Tongue (tissue), 3 donors: ENCODE measurements at places on chromosomes 2 and 18. TPM values are rescaled to one million over a fixed set of nuclear protein-coding genes. Genes with fewer than 3 reads are reported as not detected.

TGFA gene
- total RNA-seq: 6.3 TPM

NEU2 gene
- not detected for total RNA-seq

ZNF396 gene
- total RNA-seq: 1.5 TPM

ASB18 gene
- total RNA-seq: 3.5 TPM

MEP1B gene
- total RNA-seq: 0.10 TPM

PIEZO2 gene
- total RNA-seq: 27.7 TPM

IHH gene
- total RNA-seq: not detected

ANKRD30BL gene
- 0.31 TPM for total RNA-seq

DNA sequence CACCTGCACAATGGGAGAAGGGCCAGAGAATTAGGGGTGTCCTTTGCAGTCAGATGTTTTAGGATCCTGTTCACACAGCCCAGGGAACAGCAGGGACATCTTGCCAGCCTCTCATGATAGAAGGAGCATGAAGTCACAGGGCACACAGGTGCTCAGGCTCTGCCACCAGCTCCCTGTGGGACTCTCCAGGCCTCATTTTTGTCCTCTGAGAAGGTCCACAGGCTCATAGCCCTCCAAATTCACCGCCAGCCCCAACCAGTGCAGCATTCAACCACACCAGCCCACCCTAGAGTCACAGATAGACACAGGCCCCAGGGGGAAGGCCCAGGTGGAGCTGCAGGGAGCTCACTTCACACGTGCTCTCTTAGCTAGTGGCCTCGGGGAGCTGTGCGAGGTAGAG, 391.7 kb downstream of the TNS1 start:
- DNase-seq: no peak

DNA sequence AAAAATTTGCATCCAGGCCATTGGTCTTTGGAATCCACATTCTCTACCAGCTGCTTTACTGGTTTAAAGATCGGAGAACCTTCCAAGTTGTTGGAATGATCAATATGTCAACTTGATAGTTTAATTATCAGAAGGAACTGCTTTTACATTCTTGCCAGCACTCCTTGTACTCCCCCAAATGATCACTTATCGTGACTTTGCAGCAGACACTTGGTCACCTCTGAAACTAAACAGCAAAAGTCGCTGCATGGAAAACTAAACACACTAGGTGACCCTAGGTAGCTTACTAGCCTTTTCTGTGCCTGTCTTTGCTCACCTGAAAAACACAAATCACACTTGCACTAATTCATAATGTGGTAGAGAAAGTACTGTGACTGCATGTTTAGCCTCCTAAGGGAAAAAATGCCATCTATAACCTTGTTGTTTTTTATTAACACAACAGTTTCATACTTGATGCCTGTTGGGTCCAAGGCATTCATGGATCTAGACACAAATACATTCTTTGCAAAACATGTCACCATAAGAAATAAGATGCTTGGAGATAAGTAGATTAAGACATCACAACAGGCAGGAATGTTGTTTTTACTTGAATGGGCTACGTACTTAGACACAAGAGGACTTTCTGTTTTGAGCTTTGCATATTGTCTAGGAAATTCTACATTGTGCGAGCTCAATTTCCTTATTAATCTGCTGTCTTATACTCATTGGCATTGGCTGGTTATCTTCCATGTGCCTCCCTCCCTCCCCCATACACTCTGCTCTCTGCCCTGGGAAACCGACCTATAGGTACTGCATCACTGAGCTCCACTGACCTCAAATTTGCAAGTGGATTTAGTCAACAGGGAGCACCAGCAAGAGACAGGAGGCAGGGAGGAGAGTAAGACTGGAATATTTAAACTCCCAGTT, 219.1 kb upstream of the STK17B start:
- no peak for DNase-seq

GRCh38 chr18:55343396-55344073, 244.5 kb downstream of the TCF4 start:
- DNase-seq: peak; percentile 71

DNA sequence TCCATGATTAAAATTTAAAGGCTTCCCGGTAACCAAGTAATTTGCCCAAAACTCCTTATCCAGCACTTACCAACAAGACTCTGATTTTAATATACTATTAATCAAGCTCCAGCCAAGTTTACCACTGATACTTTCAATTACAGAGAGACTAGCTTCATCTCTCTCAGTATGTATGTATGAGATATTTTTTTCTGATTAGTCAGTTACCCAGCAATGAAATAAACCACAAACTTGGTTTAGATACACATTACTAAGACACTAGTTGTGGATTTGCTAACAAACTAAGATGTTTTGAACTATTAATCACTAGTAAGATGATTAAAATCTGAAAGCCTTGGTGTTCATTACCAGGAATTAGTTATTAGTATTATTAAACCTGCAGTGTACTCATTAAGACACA, 1272.2 kb upstream of the ACVR2A start:
- DNase-seq: no peak

- DNase-seq: peak; percentile 78
Observed at GRCh38 chr2:48048476-48049171, 142.3 kb upstream of the FBXO11 start.

DNA sequence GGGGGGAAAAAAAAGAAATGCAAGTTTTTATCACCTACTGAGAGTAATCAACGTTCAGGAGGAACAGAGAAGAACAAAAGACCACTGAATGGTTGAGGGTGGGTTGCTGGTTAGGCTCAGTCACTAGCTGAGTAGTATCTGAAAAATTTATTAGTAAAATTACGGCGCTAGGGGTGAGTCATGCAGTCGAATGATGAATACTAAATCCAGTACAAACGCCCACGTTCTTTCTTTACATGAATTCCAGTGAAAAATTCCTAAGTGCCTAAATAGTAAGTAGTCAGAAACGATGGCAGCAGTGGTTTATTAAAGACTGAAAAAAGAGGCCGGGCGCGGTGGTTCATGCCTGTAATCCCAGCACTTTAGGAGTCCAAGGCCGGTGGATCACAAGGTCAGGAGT, 52.0 kb downstream of the TEKT4 start:
- DNase-seq: no peak

GRCh38 chr2:174535757-174536703, 49.2 kb upstream of the GPR155 start:
- peak; percentile 41 for DNase-seq

GRCh38 chr2:11102466-11102865, 52.8 kb upstream of the SLC66A3 start:
- DNase-seq: no peak

DNA sequence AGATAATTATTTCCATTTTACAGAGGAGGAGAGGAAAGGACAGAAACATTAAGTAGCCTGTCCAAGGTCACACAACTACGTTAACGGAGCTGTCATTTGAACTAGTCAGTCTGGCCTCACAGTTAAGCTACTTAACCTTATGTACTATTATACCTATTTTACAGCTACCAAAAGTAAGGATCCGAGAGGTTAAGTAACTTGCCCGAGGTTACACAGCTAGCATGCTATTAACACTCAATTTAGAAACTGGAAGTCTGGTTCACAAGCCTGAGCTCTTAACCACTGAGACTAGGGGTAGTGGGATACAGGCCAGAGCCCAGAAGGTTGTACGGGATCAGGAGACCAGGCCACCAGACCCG, 476 bp downstream of the GLB1L start:
- DNase-seq: no peak

GRCh38 chr2:160996584-160996983, 163.6 kb upstream of the TANK start:
- no peak for DNase-seq

DNA sequence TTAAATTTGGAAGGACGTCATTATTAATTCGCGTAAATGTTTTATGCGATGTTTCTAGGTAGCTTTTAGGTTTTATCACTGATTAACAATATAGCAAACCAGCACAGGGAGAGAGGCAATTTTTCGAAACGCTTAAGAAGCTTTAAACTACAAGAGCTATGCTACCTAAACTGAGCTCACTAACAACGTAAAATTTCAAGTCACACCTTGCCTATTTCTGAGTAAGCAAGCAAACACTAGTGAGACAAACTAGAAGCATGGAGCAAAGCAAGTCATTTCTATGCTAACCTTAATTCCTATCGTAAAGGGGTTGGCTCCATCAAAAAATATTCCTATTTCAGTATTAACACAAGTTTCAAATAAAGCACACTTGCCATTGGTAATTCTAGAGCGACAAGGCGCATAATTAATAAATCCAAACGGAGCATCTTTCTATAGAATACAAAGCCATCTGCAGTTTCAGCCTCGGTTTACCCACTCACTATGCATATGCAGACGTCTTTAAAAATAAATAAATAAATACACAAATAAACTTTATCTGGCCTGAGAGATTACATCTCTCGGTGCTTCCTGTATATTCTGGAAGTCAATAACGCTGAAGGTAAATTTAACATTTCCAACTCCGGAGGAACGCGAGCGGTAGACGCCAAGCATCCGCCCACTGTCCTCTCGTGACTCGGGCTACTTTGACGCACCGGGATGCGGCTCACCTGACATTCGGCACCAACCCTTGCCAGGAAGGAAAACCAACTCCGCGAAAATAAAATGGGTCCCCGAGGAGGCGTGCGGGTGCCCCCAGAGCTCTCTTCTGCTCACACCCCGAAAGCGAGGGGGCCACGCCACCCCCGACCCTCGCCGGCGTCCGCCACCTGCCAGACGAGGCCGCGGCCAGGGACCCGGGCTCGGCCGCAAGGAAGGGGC, 947 bp downstream of the ITSN2 start:
- peak; percentile 54 for DNase-seq

- no peak for DNase-seq
Observed at GRCh38 chr2:226888971-226889370, 53.1 kb downstream of the RHBDD1 start.

- no peak for DNase-seq
Observed at GRCh38 chr18:31438402-31438801, 9.1 kb upstream of the DSG3 start.

DNA sequence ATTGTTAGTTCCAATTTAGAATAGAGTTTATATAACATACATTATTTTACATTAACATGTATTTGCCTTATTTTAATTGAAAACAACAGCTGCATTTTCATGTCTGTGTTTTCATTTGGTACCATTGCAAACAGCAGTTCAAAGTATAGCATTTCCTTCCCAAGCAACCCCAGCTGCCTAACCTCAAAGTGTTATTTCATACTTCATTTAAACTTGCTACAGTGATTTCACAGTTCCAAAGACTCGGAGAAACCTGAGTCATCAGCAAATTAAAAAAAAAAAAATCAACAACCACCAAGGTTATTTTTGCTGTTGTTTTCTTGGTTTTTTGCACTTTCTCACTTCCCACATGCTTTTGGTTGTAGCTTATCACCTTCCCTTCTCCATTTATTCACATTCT, 236.5 kb upstream of the SPHKAP start:
- peak; percentile 89 for DNase-seq

DNA sequence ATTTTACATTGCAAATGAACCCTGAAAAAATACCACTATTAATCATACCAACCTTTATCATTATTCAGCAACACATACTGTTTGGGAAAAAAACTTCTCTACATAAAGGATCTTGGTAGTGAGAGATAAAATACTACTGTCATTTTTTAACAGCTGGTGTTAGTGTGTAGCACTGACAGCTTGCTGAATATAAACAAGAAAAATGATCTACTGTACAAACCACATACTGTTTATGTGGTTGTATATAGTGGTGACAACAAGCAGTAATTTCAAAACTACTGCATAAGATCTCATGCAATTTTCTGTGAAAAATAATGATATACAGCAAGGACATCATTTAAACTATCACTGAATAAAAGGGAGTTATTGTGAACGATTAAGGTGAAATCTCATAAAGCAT, 601.2 kb downstream of the LRP1B start:
- DNase-seq: no peak

- no peak for DNase-seq
Observed at GRCh38 chr2:231355508-231356465, 39.7 kb upstream of the B3GNT7 start.

- DNase-seq: peak; percentile 92
Observed at GRCh38 chr2:41966431-41966893, 81.4 kb upstream of the PKDCC start.

DNA sequence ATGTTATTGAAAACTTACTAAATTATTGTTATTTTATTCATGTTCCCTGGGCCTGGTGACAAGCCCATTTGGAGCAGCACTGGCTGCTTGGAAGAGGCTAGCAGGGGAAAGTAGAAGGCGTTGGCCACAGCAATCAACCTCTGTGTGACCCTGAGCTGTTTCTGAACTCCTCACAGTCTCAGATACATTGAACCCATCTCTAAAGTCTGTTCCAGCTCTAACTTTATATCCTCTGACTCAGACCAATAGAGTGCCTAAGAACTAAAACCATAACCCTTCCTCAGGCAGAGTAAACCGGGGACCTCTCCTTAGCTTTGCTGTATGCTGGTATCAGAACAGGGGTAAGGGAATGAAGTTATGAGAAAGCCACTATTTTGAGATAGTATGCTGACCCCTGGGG, 96.4 kb upstream of the NOL4 start:
- no peak for DNase-seq

DNA sequence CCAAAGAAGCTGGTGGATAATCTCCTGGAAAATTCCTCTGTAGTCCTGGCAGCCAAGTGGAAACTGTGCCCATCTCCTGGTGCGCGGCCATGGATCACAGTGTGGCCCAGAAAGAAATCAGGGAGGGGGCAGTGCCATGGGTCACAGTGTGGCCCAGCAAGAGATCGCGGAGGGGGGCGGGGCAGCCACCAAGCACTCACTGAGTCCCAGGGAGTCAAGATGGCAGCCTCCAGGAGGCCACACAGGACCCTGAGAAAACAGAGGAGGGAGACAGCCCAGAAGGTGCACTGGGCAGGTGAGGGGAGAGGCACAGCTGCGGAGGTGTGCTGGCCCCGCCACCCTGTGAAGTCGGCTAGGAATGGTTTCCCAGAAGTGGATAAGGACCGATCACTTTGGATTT, 8.1 kb upstream of the ATP6V1B1 start:
- no peak for DNase-seq

DNA sequence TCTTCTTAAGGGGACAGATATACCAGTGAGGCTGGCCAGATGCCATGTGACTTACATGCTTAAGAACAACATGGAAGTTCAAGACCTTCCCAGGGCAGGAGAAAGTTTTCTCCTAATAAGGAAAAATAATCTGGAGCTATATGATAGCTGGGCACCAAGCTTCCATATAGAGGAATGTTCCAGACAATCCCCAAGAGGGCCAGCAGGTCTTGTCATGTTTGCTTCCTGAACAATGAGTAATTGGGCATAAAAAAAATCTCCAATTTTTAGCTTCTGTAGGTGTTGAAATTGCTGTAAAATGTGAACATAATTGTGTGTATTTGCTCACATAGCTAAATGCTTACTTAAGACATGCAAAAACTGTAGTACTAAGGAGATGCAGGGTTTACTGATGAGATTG, 809.5 kb upstream of the PIK3C3 start:
- DNase-seq: no peak

- peak; percentile 44 for DNase-seq
Observed at GRCh38 chr2:157785200-157785599, 90.9 kb downstream of the ACVR1 start.
